ENCODE measurements at places on chromosomes 16 and 17. TPM values are rescaled to one million over a fixed set of nuclear protein-coding genes. Genes with fewer than 3 reads are reported as not detected.

CRHR1 gene
- not detected for total RNA-seq

SPN gene
- not detected for total RNA-seq

MAF gene
- 0.30 TPM for total RNA-seq

KRTAP3-1 gene
- total RNA-seq: not detected

Measured in smooth muscle cell of the coronary artery (primary cell).